ENCODE measurements at places on chromosomes 13 and 19.

DNA sequence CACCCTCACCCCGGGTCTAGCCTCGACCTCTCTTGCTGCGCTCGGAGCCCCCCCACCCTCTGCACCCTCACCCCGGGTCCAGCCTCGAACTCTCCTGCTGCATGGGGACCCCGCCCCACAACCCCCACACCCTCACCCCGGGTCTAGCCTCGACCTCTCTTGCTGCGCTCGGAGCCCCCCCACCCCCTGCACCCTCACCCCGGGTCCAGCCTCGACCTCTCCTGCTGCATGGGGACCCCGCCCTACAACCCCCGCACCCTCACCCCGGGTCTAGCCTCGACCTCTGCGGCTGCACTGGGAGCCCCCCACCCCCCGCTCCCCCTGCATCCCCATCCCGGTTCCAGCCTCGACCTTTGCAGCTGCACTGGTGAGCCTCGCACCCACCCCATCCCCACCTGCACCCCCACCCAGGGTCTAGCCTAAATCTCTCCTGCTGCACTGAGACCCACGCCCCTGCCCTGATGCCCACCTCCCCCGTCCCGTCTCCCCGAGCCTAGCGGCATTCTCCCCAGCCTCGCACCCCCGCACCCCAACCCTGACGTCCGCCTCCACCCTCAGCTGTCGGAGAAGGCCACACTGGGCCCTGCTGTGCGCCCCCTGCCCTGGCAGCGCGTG, 1.8 kb downstream of the CFD start:
- DNase-seq = no peak

GRCh38 chr19:3443840-3444694, 36.3 kb downstream of the SMIM24 start:
- DNase-seq = no peak

- DNase-seq = no peak
These were observed 63.5 kb upstream of the DOCK9 start for GRCh38 chr13:99041337-99041736.

- no peak for DNase-seq
These were observed 289.9 kb downstream of the DACH1 start for GRCh38 chr13:71577127-71577526.

DNA sequence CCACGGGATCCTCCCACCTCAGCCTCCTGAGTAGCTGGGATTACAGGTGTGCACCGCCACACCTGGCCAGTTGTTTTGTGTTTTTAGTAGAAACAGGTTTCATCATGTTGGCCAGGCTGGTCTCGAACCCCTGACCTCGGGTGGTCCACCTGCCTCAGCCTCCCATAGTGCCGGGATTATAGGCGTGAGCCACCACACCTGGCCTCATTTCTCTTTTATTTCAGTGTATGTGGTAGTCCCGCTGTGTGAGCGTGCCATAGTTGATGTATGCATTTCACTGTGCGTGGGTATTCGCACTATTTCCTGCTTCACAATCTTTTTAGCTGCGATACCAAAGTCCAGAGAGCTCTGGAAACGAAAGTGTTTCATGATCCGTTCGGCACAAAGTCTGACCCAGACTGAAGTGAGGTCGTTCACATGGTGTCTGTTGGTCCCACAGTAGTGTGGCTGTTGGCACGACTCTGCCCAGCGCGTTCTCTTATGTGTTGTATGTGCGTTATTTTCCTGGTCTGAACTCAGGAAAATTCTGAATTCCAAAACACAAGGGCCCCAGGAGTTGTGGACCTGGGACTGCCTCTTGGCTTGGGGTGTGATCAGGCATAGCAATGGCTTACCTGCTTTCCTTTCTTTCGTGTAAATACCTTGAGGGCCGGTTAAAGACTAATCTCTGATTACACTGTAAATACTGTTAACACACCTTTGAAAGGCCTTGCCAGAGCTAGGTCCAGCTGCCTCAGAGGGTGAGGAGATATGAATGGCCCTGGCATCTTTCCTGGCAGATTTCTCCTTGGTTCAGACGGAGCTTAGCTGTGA, 8.6 kb downstream of the EPN1 start:
- DNase-seq = no peak

- DNase-seq = no peak
These were observed 65.1 kb upstream of the GJB6 start for GRCh38 chr13:20297181-20297580.

DNA sequence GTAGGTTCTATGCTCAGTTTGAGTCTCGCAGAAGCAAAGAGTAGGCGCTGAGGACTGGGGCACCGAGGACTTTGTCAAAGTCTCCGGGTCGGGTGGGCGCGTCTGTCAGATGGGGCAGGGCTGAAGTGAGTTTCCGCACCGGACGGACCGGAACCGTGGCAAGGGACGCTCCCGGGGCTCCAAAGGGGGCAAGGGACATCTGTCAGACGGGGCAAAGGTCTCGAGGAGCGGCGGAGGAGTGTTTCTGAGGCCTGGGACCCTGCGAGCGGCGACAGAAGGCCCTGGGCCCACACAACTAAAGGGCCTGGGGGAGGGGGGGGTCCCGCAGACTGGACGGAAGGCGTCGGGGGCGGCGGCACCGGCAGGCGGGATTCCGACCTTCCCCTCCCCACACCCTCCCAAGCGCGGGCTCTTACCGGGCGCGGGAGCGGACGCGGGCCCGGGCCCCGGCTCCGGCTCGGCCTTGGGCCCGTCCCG, 13.3 kb upstream of the AKAP8L start:
- peak; percentile 42 for DNase-seq

- no peak for DNase-seq
These were observed 11.1 kb upstream of the BCL3 start for GRCh38 chr19:44737238-44738071.

DNA sequence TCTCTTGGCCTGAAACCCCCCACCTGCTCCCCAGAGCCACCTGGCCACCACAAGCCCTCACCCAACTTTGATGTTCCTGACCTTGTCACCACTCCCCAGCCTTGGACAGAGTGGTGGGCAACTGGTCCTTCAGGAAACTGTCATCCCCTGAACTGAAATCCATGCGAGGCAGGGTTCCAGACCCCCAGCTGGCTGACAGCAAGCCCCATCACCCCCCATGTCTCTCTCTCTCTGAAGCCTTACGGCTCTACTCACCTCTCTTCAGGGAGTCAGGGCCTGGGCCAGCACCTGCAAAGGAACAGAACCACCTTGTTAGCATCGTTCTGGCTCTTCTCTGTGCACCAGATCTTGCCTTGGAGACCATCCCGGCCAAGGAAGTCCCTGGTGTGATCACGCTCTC, 2.6 kb downstream of the LRFN1 start:
- DNase-seq = no peak
